Stimulated activated CD4-positive, alpha-beta T cell treated with anti-CD3 and anti-CD28 coated beads, Interleukin-4, amount 100 ng/mL, for 48 hours (primary cell): ENCODE measurements at places on chromosomes 5 and 9.

DNA sequence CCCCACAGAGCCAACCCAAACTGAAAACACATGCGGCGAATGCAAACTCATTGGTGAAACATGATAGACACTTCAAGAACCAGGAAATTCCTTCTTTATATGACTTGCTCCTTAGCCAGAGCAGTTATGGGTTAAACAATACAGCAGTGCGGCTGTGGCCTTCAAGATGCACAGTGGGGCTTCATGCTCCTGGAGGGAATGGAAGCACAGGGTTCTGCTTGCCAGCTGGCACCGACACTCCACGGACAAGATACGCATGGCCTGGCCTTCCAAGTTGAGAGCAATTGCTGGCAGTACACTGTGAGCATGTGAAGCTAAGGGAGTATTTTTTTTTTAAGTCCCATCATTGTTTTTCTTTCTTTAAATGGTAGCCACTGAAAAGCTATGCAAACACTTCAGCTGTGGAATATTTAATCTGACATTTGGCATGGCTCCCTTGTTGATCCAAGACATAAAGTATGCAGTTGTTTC lies 451.6 kb upstream of the CD180 start:
- no peak for DNase-seq

DNA sequence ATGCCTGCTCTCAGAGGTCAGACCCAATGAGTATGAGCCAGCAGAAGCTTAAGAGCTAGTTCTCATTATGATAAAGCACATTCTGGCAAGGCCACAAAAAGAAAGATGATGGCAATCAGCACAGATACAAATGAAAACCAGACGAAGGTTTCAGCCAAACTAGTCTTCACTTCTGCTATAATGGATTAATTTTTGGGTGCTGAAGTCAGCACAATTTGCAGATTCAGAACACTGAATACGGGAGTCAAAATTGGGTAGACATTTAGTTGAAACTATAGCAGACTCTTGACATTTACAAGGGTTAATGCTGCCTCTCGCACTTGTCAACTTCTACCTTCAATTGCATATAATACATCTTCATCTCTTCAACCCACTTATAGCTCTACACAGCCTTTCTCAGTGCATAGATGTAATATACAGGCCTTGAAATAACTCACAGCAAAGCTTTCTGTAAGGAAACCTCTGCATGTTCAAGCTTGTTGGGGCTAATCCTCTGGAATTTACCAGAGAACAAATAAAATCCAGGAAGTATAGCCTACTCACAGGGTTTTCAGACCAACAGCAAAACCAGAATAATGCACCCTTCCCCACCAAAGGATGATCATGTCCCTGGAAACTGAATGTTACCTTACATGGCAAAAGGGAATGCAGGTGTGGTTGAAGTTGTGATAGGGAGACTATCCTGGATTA lies 77.1 kb downstream of the BAAT start:
- DNase-seq, result no peak

DNA sequence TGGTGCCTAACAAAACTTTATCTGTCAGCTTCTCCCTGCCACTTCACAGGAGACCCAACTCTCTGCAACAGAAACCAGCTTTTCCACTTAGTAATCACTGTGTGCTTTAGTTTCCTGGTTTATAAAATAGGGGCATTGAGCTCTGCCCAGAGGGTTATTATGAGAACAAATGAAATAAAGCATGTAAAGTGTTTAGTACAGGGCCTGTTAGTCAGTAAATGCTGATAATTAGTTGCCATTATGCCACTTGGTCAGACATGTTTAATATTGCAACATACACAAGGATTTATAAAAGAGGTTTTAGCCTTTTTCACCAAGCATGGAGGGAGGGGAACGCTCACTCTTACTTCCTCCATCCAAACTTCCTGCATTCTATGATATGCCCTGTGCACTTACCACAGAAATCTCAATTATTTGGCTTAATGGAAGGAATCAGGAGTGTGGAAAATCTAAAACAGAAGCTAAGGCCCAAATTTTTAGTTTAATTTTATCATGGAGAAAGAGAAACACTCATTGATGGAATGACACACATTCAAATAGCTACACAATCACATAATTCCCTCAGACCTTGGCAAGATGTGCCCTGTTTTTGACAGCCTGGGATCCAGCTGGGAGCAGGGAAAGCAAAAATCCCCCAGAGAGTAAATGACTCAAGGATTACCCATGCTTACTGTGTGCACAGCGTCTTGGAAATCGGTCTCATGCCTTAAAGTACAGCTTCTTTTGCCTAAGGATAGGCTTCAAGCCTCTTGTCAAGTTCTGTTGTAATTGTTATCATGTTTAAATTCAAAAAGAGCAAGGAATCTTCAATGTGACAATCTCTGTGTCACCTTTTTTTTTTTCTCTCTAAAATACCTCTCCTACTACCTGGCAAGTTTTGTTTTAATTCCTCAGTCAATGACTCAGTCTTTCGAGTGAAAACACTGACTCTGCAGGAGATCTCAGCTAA lies 34.0 kb downstream of the ZNF474 start:
- no peak for DNase-seq

DNA sequence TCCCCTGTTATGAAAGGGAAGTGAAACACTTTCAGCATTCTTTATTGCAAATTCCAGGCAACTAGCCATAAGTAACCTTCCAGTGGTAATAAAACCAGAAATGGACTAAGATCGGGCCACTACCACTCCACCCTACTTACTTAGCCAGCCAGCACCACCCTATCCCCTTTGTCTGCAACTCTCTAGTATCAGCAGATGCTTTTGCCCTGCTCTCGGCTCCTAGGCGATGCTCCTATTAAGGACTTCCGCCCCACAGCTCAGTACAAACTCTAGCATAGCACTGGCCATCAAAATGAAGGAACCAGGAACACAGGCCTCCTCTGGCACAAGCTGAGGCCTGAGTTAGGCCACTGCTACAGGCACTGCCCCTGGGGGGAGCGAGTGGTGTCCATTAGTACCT lies 81.2 kb downstream of the GLDC start:
- DNase-seq, result no peak

- DNase-seq, result no peak
Observed at GRCh38 chr9:137301081-137301947, 757 bp downstream of the NRARP start.

GRCh38 chr9:83509402-83509801 lies 28.8 kb downstream of the FRMD3 start:
- DNase-seq, result no peak

GRCh38 chr9:130030651-130031127 lies 12.3 kb downstream of the FNBP1 start:
- DNase-seq, result no peak

GRCh38 chr5:17912794-17913193 lies 278.5 kb downstream of the TAF11L14 start:
- DNase-seq, result no peak

DNA sequence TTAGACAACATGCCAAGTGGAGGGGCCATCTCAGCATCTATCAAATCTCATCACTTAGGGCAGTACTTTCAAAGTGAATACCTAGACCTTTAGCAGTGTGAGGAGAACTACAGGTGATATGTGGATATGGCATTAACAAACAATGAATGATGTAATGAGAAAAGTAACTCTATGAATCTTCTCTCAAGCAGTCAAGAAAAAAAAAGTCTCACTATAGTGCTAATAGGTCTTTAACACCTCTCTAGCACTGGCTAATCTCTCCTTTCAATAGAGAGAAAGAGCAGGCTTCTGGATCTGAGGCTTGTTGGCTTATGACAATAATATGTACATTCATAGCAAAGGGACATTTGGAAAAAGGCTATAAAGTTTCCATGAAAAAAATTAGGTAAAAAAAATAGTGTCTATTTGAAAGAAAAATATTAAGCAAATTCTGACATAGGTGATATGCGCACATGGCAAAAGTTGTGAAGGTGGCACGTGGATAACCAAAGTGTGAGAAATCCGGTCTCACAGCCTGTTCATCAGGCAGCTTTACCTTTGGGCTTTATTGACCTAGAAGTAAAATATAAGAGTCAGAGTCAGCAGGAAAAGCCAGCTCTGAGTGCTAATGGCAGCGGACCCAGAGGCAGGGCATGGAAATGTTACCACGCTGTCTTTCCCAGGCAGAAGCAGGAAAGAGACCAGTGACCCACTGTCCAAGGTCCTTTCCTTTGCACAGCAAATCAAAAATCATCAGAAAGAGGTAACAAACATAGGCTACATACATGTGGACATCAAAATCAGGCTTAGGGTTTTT lies 203.4 kb downstream of the EFNA5 start:
- DNase-seq, result no peak

DNA sequence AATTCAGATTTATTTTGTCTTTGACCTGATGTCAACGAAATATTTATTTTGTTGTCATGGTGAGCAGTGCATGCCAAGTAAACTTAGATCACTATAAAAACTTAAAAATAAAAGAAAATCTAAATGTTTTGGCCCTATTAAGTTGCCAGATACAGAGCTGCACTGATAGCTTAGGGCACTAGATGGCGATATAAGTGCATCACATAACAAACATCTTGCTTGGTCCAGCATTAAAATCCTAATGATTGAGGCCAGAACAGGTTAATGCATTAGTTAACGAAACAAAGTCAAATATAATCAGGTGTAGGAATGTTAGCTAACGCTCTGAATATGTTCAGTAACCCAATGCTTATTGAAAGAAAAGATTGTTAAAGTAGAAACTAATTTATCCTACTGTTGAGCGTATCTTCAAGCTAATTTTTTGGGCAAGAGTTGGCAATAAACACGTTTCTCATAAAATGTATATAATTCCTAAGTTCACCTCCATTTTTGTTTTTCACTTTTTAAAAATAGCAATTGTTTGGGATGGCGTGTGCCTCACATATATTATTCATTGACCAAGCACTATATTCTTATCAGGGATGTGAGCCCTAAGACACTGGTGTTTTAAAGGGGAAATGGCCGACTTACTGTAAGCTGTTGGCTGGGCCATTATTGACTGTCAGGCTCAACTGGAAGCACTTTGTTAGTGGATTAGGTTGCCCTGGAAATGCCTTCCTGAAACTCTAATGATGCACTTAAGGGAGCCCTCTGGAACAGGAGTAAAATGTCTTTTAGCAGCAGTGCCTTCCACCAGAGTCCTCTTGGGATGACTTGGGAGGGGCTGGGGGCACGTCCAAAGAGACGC lies 33.3 kb downstream of the KCTD16 start:
- DNase-seq, result no peak

DNA sequence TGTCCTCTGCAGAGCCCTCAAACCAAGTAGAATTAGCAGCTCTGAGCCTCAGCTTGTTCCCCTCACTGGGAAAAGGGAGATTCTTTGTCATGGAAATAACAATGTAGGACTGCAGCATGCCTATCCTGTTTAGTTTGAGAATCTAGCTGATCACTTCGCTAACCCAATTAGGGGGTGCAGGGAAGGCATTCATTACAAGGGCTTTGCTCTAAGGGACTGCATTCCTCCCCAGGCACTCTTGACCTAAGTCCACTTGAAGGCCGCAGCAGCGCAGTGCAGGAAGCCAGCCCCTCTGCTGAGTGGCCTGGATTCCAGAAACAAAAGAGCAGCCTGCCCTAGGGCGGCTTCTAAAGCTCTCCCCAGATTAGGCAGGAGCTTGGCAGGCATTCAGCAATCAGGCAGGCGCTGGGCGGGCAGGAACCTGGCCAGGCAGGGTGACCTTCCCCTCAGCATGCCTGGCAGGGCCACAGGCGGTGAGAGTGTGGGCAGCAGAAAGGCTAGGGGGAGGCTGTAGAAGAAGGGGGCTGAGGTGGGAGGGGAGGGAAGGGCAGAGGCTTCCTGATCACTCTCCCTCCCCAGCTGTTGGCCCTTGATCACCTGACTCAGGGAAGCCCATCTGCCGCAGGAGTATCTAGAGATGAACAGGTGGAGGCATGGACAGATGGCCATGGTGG lies 24.8 kb downstream of the CCNJL start:
- no peak for DNase-seq
